ENCODE measurements at places on chromosomes 12 and 14.

DNA sequence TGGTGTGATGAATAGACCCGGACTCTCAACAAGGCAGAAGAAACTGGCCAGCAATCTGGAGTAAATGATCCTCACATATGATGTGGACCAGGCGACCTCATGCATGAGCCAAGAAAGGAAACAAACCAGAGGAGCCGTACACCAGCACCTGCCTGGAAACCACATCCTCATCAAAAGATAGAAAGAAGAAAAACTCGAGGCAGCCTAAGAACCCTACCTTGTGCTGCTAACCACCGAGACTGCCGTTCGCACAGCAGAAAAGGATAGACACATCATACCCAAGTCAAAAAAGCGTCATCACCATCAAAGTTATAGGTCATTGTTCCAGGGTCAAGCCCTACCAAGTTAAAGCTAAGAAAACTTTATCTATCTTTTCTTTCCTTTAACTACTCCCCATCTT, 66.7 kb downstream of the RESF1 start:
- no peak for DNase-seq

DNA sequence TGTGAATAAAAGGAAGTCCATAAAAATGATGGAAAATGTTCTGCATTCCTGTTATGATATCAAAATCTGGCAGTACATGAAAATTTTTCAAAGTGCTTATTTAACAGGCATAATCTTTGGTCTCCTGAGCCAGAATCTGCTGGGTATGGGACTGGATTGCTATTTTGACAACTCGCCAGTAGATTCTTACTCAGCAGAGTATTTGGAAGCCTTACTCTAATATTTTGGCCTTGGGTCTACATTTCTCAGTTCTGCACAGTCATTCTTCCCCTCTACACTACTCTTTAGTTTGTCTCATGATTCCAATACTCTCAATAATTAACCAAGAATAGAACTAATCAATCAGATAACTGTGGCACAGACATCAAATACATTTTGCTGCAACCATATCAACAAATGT, 1.1 kb upstream of the SLCO1B1 start:
- DNase-seq: no peak

GRCh38 chr14:64465191-64465822, at the start of gene AKAP5:
AKAP5 (plus strand) TSS chr14:64465499; CDS start chr14:64468395, 2,896 bp downstream.
- no peak for DNase-seq

GRCh38 chr12:71576496-71576895, 87.2 kb downstream of the ZFC3H1 start:
- DNase-seq: no peak

- no peak for DNase-seq
These were observed 82.9 kb downstream of the TSPAN9 start for GRCh38 chr12:3160081-3160480.

GRCh38 chr12:88245905-88246304, 103.8 kb downstream of the TMTC3 start:
- DNase-seq: no peak

GRCh38 chr12:30120522-30120921, 336.8 kb upstream of the TMTC1 start:
- no peak for DNase-seq

GRCh38 chr14:59359431-59360124, 105.6 kb downstream of the GPR135 start:
- no peak for DNase-seq

- DNase-seq: no peak
These were observed 105.1 kb downstream of the RERG start for GRCh38 chr12:15116086-15116485.

GRCh38 chr12:52197371-52198231, 5.8 kb upstream of the KRT80 start:
- DNase-seq: no peak

- no peak for DNase-seq
These were observed 39.7 kb upstream of the EML1 start for GRCh38 chr14:99753225-99754140.

- DNase-seq: no peak
These were observed 35.1 kb downstream of the TMBIM6 start for GRCh38 chr12:49776413-49776812.

All from non-pigmented ciliary epithelial cell (primary cell).